ENCODE measurements at places on chromosomes 12 and 14. TPM values are rescaled to one million over a fixed set of nuclear protein-coding genes. Genes with fewer than 3 reads are reported as not detected.

The WNT1 gene
- total RNA-seq, result not detected

The KIF26A gene
- 3.7 TPM for total RNA-seq

The RAD52 gene
- total RNA-seq, result 11.8 TPM

The MYH6 gene
- not detected for total RNA-seq

The SLIRP gene
- 456 TPM for total RNA-seq

The OTUB2 gene
- total RNA-seq, result 4.8 TPM

The SIX6 gene
- not detected for total RNA-seq

The TBC1D30 gene
- total RNA-seq, result 1.8 TPM

The IFT43 gene
- total RNA-seq, result 41.6 TPM

The AQP2 gene
- total RNA-seq, result not detected

The PPP4R4 gene
- 0.22 TPM for total RNA-seq

The ARID2 gene
- 9.3 TPM for total RNA-seq

The GPR135 gene
- 1.0 TPM for total RNA-seq

The ENDOU gene
- total RNA-seq, result not detected

The ATP6V1D gene
- total RNA-seq, result 122 TPM

The JPH4 gene
- not detected for total RNA-seq

The TMEM19 gene
- total RNA-seq, result 31.2 TPM

The EEF1AKMT3 gene
- total RNA-seq, result 6.1 TPM

The SAMD15 gene
- 2.6 TPM for total RNA-seq

The RHOJ gene
- total RNA-seq, result not detected

The MIP gene
- 0.20 TPM for total RNA-seq

The CLEC6A gene
- total RNA-seq, result not detected

The LHX5 gene
- not detected for total RNA-seq

The SLC4A8 gene
- 1.2 TPM for total RNA-seq

The GPRC5A gene
- total RNA-seq, result 454 TPM

The BRMS1L gene
- total RNA-seq, result 10.8 TPM

The KRT6C gene
- not detected for total RNA-seq

The HAL gene
- 0.06 TPM for total RNA-seq

The ETV6 gene
- 4.6 TPM for total RNA-seq

The TMEM233 gene
- total RNA-seq, result 0.07 TPM

All from A549 treated with CpdA at 1 μM for 4 hours (cell line).